ENCODE measurements at places on chromosomes 1 and 21.

DNA sequence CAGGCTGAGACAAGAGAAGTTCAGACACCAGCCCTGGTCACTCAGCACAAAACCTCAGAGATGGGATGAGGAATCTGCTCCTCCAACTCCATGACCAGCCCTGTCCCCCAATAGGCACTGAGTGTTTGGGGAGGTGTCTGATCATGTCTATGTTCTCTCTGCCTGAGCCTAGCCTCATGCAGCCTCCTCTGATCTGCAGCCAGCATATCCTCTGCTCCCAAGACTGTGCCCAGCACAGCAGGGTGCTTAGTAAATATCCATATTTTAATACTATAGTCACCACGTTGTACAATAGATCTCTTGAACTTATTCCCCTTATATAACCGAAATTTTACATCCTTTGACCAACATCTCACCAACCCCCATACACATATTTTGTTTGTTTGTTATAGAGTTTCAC is 202.9 kb downstream of the MATN1 start:
- peak; percentile 7 for DNase-seq

DNA sequence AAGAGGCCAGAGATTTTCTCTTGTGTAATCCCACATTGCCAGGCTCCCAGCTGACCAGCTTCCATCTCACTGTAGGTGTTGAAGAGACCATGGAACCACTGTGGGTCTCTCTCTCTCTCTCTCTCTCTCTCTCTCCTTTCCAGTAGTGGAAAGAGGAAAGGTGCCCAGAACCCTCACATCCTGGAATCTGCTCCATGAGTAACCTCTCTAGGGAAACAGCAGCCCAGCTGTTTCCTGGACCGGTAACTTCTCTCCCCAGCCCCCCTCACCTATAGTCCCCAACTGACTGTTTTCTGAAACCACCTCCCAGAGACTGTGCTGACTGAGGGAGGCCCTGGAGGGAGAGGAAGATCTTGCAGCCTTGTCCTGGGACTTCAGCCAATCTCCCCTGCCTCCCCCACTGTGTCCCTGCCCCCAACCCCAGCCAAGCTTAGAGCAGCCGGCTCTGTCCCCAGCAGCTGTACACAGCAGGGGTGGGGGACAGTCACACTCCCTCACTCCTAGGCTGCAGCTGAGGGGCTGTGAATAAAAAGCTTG is 20.6 kb upstream of the SLC45A3 start:
- DNase-seq: no peak

GRCh38 chr1:226733304-226733703 is 5.8 kb downstream of the ITPKB start:
- DNase-seq: no peak

DNA sequence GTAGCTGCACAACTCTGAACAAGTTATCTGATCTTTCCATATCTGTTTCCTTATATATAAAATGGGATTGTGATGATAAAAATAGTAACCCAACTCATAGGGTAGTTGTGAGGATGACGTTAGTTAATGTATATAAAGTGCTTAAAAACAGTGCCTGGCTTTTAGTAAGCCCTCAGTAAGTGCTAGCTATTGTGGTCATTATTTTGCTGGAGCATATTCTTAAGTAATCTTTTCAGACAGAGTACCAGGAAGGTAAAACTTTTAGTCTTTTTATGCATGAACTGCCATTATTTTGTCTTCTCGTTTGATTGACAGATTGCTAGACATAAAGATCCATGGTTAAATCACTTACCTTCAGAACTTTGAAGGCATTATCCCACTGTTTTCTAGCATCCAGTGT is 62.5 kb upstream of the SIM2 start:
- DNase-seq: no peak

- no peak for DNase-seq
Measured at GRCh38 chr1:112818990-112819689, 104.0 kb upstream of the PPM1J start.

- DNase-seq: no peak
Measured at GRCh38 chr1:209409780-209410179, 173.7 kb upstream of the CAMK1G start.

- no peak for DNase-seq
Measured at GRCh38 chr1:11799896-11800295, 5.9 kb downstream of the MTHFR start.

DNA sequence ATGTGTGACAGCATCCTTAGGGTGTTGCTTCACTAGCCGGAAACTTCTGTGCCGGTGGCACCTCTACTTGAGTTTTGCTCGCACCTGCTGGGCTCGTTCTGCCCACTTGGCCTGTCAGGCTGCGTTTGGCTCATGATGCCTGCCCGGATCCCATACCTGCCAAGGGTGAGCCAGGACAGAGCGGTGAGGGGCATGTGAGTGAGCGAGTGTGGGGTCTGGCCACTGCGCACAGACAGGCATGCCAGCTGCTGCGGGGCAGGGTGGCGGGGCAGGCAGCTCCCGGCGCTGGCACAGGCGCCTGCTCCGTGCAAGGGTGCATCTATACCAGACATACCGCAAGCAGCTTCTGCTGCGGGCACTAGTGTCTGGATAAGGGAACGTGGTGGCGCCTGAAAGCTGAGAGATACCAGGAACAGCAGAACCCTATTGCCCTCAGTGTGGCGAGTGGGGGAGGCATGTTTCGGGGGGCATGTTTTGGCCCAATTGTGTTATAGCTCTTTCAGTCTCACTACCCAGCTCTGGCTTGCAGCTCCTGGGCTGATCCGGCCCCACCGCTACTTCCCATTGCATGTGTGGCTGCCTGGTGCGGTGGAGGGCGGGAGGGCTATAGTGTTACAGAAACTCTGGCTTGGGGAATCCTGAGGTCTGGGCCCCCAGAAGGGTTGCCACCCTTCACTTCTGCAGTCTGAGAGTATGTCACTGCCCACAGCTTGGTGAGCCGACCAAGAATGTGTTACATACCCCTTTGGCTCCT is 32.2 kb downstream of the MAGI3 start:
- DNase-seq: no peak

GRCh38 chr21:32442566-32443318 is 30.2 kb downstream of the EVA1C start:
- no peak for DNase-seq

GRCh38 chr1:8294170-8294697 is 23.7 kb upstream of the SLC45A1 start:
- DNase-seq: no peak

- no peak for DNase-seq
Measured at GRCh38 chr1:21815724-21816321, 3.8 kb downstream of the LDLRAD2 start.

DNA sequence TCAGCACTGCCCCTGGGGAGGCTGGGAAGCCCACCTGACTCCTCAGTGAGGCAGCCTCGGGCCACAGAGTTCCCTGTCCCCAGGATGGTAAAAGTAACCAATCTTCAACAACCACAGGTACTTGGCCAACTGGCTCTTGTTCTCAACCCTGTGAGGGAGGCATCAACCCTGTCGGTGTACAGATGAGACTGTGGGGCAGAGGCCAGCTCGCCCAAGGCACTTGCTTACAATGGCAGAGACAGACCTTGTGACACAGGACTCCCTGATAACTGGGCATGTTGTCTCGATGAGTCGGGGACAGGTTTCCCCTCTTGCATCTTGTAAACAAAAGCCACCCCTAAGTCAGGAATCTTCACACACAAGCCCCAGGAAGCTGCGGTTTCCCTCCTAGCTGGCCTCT is 8.0 kb downstream of the SLC30A2 start:
- DNase-seq: no peak

- DNase-seq: no peak
Measured at GRCh38 chr1:57380923-57381322, 42.9 kb downstream of the DAB1 start.

DNA sequence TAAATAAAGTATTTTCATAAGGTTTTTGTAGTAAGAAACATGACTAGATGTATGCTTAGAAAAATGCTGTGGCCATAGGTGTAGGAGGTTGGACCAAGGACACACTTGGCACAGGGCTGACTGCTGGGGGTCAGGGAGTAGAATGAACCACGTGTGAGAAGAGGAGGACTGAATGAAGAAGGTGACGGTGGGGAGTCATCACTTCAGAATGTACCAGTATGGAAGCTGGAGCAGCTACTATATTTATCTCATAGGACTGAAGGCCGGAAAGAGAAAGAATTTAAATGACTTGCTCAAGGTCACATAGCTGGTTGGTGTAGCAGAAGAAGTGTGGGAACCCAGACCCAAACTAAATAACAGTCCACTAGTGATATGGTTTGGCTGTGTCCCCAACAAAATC is 79.8 kb upstream of the HAO2 start:
- no peak for DNase-seq

- DNase-seq: no peak
Measured at GRCh38 chr21:35150562-35151226, 101.6 kb upstream of the RUNX1 start.

GRCh38 chr1:192657760-192658159 is 21.8 kb downstream of the RGS13 start:
- no peak for DNase-seq

- no peak for DNase-seq
Measured at GRCh38 chr1:14862114-14862771, 263.8 kb downstream of the KAZN start.

GRCh38 chr1:14666373-14666772 is 67.9 kb downstream of the KAZN start:
- DNase-seq: no peak

GRCh38 chr1:23525558-23526250 is 5.3 kb downstream of the E2F2 start:
- DNase-seq: no peak

DNA sequence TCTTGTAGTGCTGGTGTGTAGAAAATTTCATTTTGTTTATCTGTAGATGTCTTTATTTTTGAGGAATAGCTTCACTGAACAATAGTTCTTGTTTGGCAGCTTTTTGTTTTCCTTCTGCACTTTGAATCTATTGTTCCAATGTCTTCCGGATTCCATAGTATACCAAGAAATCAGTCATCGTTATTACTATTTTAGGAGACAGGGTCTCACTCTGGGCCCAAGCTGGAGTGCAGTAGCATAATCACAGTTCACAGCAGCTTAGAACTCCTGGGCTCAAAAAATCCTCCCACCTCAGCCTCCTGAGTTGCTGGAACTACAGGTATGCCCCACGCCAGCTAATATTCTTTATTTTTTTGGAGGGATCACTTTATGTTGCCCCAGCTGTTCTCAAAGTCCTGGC is 67.7 kb upstream of the RGS2 start:
- no peak for DNase-seq

DNA sequence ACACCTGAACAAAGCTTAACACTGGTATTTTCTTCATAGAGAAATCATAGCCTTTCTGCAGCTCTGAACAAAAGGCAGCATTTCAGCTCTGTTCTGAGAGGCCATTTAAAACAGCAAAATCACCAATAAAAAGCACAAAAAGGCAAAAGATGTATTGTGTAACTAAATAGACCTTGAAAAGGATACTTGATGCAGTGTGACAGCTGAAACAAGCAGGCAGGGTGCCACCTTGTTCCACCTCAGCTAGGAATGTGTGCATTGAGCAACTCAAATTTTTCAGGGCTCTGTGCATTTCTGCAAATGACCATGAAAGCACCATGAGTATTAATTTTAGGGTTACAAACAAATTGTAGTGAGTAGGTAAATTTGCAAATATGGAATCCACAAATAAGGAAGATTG is 65.8 kb downstream of the RHOU start:
- DNase-seq: no peak

DNA sequence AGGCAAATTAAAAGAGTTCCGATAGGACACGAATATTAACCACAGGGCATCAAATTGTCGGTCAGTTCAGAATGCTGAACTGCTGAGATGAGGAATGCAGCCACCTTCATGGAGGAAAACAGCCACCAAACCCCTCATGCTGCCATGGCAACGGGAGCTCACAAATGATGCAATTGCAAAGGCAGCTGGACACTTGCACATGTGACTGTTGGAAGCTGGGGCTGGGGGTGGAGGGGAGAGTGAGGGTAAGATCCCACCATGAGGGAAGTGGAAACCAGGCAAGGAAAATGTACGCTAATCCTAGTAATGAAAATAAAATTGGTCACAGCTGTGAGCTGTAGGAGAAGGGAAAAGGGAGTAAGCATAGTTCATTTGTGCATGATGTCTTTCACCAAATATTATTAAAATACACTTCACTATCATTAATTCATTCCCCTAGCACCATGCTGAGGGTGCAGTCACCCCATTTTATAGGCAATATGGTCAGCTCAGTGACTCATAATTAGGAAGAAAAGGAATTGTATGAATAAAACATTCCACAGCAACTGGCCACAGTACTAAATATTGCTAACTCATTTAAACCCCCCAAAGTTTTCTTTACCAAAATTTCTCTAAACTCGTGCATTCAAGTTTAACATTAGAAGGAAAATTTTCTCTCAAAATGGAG is 15.3 kb downstream of the BECN2 start:
- DNase-seq: peak; percentile 77

DNA sequence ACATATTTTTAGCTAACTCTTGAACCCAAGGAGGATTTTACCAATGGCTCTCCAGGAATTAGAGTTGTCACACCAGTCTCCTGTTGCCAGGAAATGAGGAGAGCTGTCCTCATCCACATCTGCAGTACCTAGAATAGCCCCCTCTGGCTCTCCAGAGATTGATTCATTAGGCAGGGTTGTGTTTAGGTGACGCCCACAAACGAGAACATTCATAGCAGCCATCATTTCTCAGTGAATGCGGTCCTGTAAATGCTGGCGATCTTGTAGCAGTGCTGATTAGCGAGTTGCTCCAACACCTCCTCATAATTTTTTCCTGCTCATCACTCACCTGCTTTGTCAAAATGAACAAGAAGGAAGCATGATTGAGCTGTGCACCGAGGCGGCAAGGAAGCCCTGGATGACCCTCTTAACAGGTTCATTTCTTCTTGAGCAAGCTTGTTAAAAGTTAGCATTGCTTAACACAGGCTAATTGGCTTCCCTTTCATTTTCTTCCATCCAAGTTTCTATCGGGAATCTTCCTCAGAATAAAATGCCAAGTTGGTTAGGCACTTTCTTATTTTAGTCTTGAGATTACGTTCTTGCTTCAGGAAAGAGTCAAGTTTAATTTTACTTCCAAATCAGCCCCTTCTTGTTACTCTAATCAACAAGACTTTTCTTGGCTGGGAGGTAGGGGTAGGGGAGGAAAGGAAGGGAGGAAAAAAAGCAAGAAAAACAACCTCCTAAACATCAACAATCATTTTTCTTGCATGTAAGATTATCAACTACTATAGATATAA is 16.5 kb upstream of the KLHDC8A start:
- DNase-seq: no peak
